ENCODE measurements at places on chromosomes 16 and 17.

- DNase-seq = no peak
These were observed 37.7 kb downstream of the RNF135 start for GRCh38 chr17:31008374-31009041.

- DNase-seq = no peak
These were observed 1.1 kb upstream of the P2RX5 start for GRCh38 chr17:3697103-3697476.

GRCh38 chr17:71260366-71260940 lies 860.4 kb upstream of the SOX9 start:
- no peak for DNase-seq

- no peak for DNase-seq
These were observed 267.3 kb downstream of the XYLT1 start for GRCh38 chr16:17203424-17203823.

DNA sequence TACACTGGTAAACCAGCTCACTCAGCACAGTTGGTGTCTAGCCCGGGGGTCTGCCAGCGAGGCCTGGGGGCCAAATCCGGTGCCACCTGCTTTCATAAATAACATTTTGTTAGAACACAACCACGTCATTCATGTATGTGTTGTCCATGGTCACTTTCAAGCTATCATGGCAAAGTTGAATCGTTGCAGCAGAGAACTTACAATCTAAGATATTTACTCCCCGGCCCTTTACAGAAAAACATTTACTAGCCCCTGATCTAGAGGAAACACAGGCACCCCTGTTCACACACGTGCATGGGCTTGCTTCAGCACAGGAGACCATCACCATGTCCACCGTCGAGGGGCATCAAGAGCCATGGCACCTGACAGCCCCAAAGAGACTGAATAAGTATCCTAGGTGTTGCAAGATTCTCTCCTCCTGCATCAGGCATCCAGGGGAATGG lies 111.4 kb upstream of the DNAH9 start:
- DNase-seq = no peak

DNA sequence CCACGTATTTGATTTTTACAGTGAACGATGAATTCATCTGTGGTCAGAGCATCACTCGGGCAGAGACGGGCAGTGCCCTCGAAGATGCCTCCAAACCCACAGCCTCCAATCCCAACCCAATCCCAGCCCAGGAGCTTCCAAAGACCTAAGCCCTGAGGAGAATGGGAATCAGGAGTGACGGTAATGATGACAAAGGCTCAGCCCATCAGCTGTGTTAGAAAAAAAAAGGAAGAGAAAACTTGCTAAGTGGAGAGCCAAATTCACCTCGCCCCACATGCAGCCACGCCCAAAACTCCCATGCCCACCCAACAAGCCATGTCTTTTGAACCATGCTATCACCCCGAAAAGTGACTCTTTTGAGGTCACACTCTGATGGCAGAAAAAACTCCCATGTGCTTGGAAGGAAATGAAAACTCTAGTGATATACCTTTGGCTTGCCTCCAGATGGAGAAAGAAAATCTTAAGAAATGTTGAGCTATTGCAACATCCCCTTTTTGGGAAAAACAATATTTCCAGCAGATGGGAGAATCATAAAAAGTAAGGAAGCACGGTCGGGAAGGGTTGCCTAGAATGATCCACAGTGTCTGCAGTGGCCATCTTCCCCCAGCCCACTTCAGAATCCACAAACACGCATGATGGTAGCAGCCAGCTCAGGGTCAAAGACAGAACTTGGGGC lies 37.7 kb downstream of the XYLT1 start:
- no peak for DNase-seq

GRCh38 chr17:28682655-28683054 lies 20.6 kb downstream of the SUPT6H start:
- DNase-seq = no peak

DNA sequence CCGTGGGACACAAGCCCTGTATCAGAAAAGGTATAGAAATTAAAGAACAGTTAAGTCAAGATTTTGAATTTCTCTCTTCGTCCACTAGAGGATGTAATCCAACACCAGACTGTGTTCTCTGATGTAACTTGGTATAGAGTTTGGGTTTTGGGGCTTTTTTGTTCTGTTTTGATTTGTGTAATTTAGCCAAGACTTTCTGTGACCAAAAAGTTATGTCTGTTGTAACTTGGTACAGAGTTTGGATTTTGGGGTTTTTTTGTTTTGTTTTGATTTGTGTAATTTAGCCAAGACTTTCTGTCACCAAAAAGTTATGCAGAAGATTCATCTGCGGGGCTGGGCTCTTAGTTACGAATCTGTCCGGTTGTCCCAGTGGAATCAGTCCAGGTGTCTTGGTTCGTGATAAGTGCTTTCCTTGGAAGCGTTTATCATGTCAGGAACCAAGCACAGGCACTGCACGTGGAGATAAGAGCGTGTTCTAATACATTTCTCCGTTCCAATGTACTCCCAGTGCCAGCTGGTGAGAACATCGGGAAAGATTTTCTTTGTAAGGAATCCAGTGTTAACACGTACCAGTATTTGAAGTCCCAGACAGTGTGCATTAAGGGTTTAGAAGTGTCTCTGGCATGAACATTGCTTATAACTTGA lies 44.1 kb upstream of the SEC14L1 start:
- DNase-seq = no peak

GRCh38 chr17:71434716-71435115 lies 686.1 kb upstream of the SOX9 start:
- DNase-seq = no peak

- DNase-seq = no peak
These were observed 4.0 kb downstream of the AMFR start for GRCh38 chr16:56421313-56421712.
